ENCODE measurements at places on chromosomes 3 and 15.

- no peak for DNase-seq
These were observed 308.3 kb upstream of the CCDC54 start for GRCh38 chr3:107068980-107069379.

- no peak for DNase-seq
These were observed 223.5 kb upstream of the UBE2E2 start for GRCh38 chr3:22979581-22979980.

DNA sequence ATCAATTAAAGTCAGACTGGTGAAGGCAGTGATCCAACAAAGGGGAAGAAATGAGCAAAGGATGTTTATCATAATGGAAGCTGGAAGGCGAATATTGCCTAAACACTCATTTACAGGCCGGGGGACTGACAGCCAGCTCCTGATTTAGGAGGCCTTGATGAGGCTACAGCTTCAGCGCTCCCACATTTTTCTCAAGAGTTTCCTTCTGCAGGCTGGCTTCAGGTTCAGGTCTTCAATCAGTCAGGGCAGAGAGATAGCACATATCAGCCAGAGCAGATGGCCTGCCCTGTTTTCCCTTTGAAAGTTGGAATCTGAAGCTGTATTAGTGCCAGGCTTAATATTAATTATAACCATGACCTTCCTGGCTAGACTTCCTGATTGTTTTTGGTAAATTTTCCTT, 218.9 kb downstream of the SV2B start:
- no peak for DNase-seq

- DNase-seq: no peak
These were observed 60.1 kb downstream of the VGLL3 start for GRCh38 chr3:86930831-86931230.

GRCh38 chr3:134373271-134374104, 759 bp downstream of the AMOTL2 start:
- peak; percentile 92 for DNase-seq

GRCh38 chr3:25567388-25567787, 97.3 kb downstream of the TOP2B start:
- DNase-seq: no peak

GRCh38 chr3:134952371-134952770, 157.3 kb downstream of the EPHB1 start:
- no peak for DNase-seq

- DNase-seq: no peak
These were observed 7.2 kb downstream of the CCDC80 start for GRCh38 chr3:112633757-112634156.

GRCh38 chr3:15778332-15778858, 19.4 kb downstream of the ANKRD28 start:
- DNase-seq: no peak

GRCh38 chr3:188046561-188047211, 107.3 kb upstream of the LPP start:
- DNase-seq: no peak

DNA sequence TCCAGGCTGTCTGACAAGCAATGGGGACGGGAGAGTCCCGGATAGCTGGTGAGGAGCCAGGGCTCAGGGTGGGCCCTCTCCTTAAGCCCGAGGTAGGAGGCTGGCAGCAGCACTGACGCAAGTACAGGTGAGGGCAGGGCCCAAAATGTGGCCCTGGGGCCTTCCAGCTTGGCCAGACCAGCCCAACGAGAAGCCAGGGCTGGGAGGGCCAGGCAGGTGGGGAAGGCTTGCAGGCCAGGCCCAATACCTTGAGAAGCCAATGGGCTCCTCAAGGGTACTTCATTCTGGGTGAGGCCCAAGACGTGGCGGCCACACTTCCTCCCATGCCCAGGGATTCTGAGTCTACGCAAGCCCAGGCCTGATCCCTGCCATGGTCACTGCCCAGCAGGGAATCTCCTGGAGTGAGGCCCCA, 37.2 kb downstream of the AMOTL2 start:
- peak; percentile 68 for DNase-seq

DNA sequence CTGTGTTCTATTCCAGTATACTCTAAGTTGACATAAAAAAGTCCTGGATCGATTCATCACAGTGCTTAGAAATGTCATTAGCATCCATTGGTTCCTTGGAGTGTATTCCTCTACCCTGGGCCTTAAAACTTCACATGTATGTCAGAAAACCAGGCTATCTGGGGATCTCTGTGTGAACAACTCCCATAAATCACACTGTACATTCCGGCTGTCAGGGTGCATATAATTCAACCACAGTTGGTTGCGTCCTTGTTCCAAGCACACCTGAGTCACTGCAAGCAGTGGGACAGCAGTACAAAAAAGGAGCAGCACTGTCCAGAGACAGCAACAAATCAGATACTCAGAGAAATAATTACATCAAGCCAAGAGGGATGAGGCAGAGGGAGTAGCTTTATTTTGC, 52.4 kb downstream of the PDZRN3 start:
- no peak for DNase-seq

- DNase-seq: no peak
These were observed 428.5 kb downstream of the OCA2 start for GRCh38 chr15:27670486-27671209.

DNA sequence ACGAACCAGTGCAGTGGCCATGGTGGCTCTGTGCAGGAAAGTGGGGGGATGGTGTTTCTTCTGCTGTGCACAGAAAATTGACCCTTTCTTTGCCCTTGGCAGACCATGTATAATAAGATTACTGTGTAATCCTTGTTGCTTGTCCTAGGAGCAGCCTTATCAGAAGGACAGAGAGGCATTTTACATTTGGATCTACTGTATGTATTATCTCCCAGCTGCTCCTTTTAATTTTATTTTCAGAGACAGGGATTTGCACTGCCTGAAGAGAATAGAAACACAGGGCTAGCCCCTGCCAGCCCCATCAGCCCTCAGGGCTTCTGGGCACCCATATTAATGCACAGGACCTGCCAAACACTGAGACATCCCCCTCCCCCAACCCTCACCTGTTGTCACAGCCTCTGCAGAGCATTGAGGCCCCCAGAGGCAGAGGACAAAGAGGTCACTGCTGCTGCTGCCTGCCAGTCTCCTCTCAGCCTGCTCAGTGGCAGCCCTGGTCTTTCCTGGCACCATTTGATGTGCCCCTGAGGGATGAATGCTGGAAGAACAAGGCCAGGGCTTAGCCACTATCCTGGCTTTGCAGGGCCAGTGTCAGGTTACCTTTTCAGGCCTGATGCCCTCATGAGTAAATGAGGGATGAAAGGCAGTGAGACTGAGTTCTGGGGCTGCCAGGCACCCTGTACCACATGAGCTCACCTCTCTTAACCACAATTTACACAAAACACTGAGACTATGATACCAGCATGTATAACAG, 533.4 kb downstream of the NTRK3 start:
- DNase-seq: no peak

GRCh38 chr15:64901914-64902313, 9.8 kb upstream of the ANKDD1A start:
- no peak for DNase-seq

DNA sequence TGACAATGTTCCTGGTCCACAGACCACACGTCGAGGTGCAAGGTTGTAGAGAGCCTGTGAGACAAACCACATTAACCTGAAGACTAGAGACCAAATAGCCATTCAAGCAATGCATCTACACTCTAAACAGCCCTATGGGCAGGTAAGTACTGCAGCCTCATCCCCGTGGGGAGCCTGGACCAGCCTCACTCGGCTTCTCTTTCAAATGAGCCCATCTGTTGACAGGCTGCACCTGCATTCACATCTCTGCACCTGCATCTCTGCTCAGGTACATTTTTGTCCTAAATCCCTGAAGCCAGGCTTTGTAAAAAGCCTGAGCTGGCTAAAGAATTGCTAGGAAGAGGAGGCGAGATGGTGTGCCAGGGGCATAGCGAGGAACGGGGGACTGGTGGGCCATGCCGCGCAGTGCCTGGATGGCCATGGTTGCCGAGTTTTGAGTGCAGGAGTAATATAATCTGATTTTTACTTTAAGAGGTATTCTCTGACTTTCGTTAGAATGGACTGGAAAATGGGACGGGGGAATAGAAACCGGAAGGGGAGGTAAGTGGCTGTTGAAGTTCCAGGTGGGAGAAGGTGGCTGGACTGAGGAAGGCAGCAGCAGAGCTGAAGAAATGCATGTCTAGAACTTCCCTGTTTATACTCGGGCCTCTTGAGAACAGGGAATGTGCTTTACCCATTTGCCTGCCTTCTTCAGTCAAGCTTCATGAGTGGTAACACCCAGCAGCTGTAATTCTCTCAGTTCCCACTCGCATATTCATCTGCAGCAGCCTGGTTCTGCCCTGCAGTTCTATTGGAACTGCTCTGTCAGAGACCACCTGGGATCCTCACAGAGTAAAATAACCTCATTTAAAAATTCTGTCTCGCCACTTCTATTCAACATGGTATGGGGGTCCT, 226.4 kb downstream of the OPA1 start:
- no peak for DNase-seq

- no peak for DNase-seq
These were observed 38.2 kb downstream of the HACL1 start for GRCh38 chr3:15563190-15563589.

DNA sequence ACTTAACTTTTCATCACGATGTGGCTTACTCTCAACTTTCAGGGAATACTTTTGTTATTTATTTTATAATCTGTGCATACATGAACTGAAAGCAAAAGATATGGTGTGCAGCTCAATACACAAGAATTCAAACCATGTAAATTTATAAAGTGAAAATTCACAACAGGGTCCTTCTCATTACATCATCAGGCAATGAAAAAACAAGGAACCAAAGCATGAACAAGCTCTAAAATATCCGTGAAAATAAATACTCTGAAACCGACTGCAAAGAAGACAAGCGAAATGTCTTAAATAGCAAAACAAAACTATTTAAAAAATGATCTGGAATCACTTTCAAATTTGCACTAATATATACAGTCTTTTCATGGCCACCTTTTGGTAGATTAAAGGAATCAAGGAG, 28.9 kb downstream of the GNB5 start:
- DNase-seq: no peak

GRCh38 chr15:60548101-60548500, 69.2 kb upstream of the ICE2 start:
- DNase-seq: no peak

DNA sequence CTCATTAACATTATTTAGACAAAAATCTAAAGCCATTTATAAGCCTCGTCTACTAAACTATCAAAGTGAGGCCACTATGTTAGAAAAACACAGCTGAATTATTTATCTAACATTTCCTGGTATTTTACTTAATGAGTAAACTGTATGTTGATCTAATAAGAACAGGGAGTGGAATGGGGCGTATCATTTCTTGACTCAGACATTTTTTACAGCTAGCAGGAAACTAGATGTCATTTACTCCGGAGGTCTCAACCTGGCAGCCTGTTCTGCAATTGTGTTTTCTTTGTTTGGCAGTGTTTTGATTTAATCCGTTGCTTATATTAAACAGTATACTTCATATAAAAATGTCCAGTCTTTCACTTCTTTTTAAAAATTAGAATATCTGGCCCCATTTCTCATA, 79.1 kb upstream of the ABI3BP start:
- DNase-seq: no peak

GRCh38 chr3:27185231-27185989, 183.8 kb downstream of the NEK10 start:
- no peak for DNase-seq

DNA sequence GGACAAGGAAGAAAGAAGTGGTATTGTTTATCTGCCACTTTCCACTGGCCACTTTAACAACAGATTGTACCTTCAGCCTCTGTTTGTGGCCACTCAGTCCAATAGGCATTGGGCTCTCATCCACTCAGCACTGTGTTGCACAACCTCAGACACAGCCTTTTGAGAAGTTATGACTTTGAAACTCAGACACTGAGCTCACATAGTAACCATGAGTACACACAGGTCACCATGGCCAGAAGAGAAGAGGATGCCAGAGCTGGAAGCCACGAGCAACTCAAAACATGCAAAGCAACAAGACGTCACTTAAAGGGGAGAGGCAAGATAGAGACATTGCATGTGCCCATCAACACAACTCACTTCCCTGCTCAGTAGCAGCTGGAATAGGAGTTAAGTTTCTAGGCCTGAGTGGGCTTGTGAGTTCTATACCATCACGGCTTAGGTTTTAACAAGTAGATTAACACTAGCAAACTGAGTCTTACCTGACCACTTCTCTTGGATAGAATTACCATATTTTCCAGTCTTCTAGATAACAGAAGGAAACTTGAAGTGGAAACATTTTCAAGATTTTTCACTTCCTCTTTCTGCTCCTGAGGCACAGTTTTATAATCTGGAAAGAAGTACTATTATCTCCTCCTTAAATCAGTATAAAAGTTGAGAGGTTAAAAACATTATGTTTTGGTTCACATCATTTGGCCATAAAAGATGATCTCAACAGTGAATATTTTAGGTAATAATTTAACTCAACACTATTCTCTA, 103.5 kb downstream of the IMPG2 start:
- DNase-seq: peak; percentile 79

DNA sequence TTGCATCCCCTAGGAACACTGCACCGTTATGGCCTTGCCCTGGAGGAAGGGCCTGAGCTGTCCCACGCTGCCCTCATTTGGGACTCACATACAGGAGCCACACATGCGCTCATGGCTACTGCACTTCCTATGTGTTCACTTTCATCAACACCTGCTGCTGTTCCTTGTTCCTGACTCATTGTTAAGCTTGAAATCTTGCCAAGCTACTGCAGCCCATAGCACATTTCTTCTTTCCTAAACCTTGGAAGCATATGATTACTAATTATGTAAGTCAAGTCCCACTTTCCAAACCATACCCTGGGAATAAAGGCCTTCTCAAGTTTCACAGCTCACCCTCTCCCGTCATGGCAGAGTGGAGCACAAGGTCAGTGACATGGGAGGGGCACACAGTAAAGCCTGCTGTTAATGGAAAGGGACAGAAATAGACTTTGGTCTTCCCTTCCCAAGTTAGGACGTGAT, 307.9 kb downstream of the CLSTN2 start:
- no peak for DNase-seq

GRCh38 chr3:44674211-44674610, 25.7 kb downstream of the ZNF35 start:
- no peak for DNase-seq

DNA sequence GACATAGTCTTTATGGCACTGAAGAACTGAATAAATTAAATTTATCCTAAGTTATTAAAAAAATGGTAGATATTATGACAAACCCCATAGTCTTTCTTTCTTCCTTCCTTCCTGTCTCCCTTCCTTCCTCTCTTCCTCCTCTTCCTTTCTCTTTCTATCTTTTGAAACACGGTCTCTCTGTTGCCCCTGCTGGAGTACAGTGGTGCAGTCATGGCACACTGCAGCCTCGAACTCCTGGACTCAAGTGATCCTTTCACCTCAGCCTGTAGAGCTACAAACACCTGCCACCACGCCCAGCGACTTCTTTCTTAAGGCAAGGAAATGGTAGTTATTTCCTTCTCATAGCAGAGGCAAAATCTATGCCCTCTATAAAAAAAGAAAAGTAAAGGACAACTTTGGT, 354.6 kb downstream of the GAP43 start:
- DNase-seq: no peak

- DNase-seq: no peak
These were observed 342.3 kb upstream of the SGO1 start for GRCh38 chr3:20528180-20528770.

Measured in coronary artery (tissue), 2 donors.